Upper lobe of left lung (tissue), 6 donors: ENCODE measurements at places on chromosomes 2 and 18. TPM values are rescaled to one million over a fixed set of nuclear protein-coding genes. Genes with fewer than 3 reads are reported as not detected.

DNA sequence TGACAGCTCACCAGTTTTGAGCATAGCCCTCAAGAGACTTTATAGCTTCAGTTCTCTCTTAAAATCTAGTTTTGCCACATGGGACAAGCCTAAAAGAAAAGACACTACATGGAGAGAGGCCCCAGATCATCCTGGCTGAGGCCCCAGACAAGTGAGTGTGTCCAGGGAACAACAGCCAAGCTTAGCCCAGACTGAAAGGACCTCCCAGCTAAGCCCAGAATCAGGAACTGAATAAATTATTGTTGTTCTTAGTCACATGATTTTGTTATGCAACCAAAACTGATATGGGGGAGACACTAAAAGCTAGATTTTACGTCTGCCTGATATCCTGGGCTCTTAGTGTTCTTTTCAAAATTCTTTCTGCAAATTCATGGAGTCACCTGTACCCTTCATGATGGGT, 29.3 kb upstream of the LBH start:
- no peak for DNase-seq
- H3K27ac ChIP-seq: peak overlapping the region; percentile 21
- H3K36me3 ChIP-seq: no peaks in the 10 kb centered on the region
- H3K4me3 ChIP-seq: no peak overlapping the region
- H3K4me1 ChIP-seq: peaks cover 6% of the 10 kb centered on the region

GRCh38 chr2:64273524-64274398, 129.5 kb upstream of the PELI1 start:
- DNase-seq: no peak
- peaks cover 31% of the 10 kb centered on the region for H3K4me1 ChIP-seq
- peak overlapping the region; percentile 91 for H3K27ac ChIP-seq

DNA sequence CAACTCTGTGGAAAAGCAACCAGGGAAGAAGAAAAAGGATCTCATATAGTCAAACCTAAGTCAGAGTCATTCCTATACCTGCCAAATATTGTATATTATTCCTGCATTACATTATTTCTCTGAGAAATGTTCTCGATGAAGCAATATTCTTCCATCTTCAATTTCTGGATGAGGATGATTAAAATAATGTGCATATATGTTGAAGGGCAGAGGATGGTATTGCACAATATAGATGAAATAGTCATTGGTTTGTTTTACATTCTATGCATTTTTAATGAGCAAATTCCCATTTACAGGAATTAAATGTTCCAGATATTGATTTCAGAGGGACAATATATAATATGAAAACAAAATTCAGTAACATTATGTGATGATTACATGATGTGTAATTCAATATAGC, 545.2 kb downstream of the STK39 start:
- no peaks in the 10 kb centered on the region for H3K36me3 ChIP-seq
- no peak overlapping the region for H3K4me3 ChIP-seq
- no peak overlapping the region for H3K27ac ChIP-seq
- no peaks in the 10 kb centered on the region for H3K4me1 ChIP-seq
- DNase-seq: no peak

Gene SLC38A11
- total RNA-seq: not detected

DNA sequence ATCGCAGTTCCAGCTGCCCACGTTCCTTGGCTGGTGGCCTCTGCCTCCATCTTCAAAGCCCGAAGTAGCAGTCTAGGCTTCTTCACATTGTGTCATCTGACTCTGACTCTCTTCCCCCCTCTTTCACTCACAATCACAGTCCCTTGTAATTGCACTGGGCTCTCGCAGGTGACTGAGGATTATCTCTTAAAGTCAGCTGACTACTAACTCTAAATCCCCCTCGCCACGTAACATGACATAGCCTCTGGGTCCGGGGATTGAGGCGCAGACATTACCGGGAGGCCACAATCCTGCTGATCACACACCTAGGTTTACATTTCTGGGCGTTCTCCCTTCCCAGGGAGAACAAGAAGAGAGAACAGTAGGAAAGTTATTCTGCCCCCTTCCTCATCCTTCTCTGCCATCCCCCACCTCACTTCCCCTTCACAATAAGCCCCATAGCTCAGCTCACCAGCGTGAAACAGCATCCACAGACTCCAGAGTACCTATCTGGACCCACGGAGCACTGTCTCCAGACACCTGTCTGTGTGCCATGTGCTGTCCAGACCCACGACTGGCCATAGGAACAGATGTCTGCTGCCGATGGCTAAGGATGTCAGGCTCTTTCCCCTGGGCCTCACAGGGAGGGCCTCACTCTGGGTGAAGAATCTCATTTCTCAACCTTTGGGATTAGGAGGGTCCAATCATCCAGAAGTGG, 64.3 kb upstream of the FZD7 start:
- no peak for DNase-seq
- no peak overlapping the region for H3K27ac ChIP-seq
- no peak overlapping the region for H3K4me3 ChIP-seq
- no peaks in the 10 kb centered on the region for H3K4me1 ChIP-seq

Gene FABP1
- 1.0 TPM for total RNA-seq

Gene HOXD8
- 0.74 TPM for total RNA-seq

DNA sequence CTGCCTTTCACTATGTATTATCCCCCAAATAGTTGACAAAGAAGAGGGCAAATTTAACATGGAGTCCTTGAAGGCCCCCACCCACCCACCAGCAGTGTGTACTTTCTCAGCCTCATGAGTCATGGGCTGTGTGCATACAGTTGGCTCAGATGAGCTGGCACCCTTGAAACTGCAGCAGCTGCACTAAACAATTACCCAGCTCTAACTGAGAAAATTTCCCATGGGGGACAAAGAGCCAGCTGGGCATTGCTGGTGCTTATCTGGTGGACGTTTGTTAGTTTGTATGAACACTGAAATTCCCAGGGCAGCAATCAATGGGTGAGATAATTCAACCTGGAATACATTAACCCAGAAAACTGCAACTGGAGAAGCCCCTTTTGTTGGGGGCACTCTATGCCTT, 131.7 kb downstream of the GCA start:
- H3K4me3 ChIP-seq: no peak overlapping the region
- no peaks in the 10 kb centered on the region for H3K36me3 ChIP-seq
- no peaks in the 10 kb centered on the region for H3K27me3 ChIP-seq

Gene GAD1
- 0.29 TPM for total RNA-seq

Gene RGPD3
- total RNA-seq: 2.1 TPM

- no peaks in the 10 kb centered on the region for H3K27me3 ChIP-seq
- H3K36me3 ChIP-seq: no peaks in the 10 kb centered on the region
- H3K4me3 ChIP-seq: no peak overlapping the region
- no peak overlapping the region for H3K27ac ChIP-seq
Observed at GRCh38 chr2:219457784-219458369, 23.2 kb downstream of the SPEG start.

GRCh38 chr2:225040856-225041206, 1.4 kb downstream of the DOCK10 start:
- DNase-seq: no peak
- H3K27ac ChIP-seq: peak overlapping the region; percentile 23
- no peaks in the 10 kb centered on the region for H3K36me3 ChIP-seq
- H3K4me1 ChIP-seq: no peaks in the 10 kb centered on the region

- no peaks in the 10 kb centered on the region for H3K27me3 ChIP-seq
- DNase-seq: no peak
- no peak overlapping the region for H3K27ac ChIP-seq
- no peak overlapping the region for H3K4me3 ChIP-seq
- no peaks in the 10 kb centered on the region for H3K4me1 ChIP-seq
Observed at GRCh38 chr18:62285281-62285680, 39.8 kb upstream of the TNFRSF11A start.

DNA sequence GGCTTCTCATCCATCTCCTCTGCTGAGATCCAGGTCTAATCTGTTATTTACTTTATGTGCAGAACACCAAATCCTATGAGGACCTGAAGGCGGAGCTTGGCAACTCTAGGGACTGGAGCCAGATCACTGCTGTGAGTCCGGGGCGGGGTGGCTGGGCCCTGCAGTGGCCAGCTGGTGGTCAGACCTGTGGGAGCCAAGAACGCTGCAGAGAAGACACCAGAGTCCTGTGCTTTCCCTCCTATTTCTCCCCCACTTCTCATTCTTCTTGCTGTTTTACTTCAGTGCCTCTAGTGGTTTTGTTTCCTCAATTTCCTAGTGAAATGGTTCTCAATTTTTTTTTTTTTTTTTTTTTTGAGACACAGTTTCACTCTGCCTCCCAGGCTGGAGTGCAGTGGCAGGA, 19.7 kb downstream of the VIL1 start:
- H3K27me3 ChIP-seq: no peaks in the 10 kb centered on the region
- no peaks in the 10 kb centered on the region for H3K36me3 ChIP-seq
- no peaks in the 10 kb centered on the region for H3K4me1 ChIP-seq
- no peak overlapping the region for H3K27ac ChIP-seq
- no peak overlapping the region for H3K4me3 ChIP-seq

Gene TNFRSF11A
- total RNA-seq: 1.9 TPM

- H3K27ac ChIP-seq: no peak overlapping the region
- no peaks in the 10 kb centered on the region for H3K27me3 ChIP-seq
- DNase-seq: no peak
- H3K36me3 ChIP-seq: no peaks in the 10 kb centered on the region
Observed at GRCh38 chr2:84879584-84880394, 1.1 kb downstream of the TRABD2A start.

- H3K36me3 ChIP-seq: no peaks in the 10 kb centered on the region
- H3K4me1 ChIP-seq: no peaks in the 10 kb centered on the region
- no peak overlapping the region for H3K27ac ChIP-seq
- H3K4me3 ChIP-seq: no peak overlapping the region
- DNase-seq: no peak
- H3K27me3 ChIP-seq: no peaks in the 10 kb centered on the region
Observed at GRCh38 chr18:67496469-67496868, 20.1 kb downstream of the DSEL start.

Gene MSH6
- total RNA-seq: 31.9 TPM

GRCh38 chr2:171792886-171793580, 101.0 kb downstream of the SLC25A12 start:
- peaks cover 3% of the 10 kb centered on the region for H3K36me3 ChIP-seq
- H3K27ac ChIP-seq: no peak overlapping the region
- H3K4me3 ChIP-seq: no peak overlapping the region
- H3K27me3 ChIP-seq: no peaks in the 10 kb centered on the region
- DNase-seq: no peak

Gene ZSWIM2
- not detected for total RNA-seq

DNA sequence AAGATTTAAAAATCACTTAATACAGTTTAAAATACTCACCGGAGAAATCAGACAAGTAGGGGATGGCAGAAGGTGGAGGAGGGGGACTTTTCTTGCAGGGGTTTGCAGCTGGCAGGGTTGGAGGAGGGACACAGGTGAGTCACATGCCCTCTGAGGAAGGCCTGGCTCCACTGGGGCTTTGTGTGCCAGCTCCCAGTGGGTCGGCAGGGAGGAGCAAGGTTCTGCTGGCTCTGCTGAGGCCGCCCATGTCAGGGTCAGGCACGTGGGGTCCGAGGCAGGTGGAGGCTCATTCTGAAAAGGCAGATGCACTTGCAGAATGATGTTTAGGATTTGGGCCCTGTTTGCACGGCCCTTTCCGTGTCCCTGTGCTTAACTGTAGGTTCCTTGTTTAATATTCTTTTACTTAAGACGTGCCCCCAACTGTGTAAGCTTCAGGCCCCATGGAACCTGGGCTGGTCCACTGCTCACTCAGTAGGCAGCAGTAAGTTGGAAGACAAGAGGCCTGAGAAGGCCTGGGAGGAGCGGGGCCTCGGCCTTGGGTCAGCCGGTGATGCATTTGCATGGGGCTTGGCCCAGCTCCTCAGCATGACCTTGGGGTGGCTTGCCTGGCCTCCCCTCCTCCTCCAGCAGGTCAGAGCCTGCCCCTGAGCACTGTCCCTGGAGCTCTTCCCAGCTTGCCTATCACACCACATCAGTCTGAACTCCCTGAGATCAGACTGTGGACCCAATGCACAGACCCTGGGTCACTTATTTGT, 141.0 kb downstream of the GLI2 start:
- H3K4me3 ChIP-seq: no peak overlapping the region
- H3K27ac ChIP-seq: no peak overlapping the region
- no peaks in the 10 kb centered on the region for H3K36me3 ChIP-seq
- H3K4me1 ChIP-seq: no peaks in the 10 kb centered on the region
- DNase-seq: no peak
- H3K27me3 ChIP-seq: no peaks in the 10 kb centered on the region
